ENCODE measurements at places on chromosomes 4 and X. TPM values are rescaled to one million over a fixed set of nuclear protein-coding genes. Genes with fewer than 3 reads are reported as not detected.

DNA sequence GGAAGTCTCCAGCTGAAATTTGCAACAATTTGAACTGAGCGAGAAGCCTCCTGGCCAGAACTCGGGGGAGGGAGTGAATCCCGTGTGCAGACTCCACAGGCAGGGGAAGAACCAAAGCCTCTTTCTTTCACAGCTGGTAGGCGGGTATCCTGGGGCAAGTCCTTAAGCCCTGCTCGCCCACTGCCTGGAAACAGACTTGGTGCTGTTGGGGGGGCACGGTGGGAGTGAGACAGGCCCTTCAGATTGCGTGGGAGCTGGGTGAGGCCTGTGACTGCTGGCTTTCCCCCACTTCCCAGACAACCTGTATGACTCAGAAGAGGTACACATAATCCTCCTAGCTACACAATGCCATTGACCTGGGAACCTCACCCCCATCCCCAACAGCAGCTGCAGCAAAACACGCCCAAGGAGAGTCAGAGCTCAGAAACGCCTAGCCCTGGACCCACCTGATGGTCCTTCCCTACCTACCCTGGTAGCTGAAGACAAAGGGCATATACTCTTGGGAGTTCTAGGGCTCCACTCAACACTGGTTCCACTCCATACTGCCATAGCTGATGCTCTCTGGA, 22.4 kb upstream of the RLIM start:
- DNase-seq, result no peak
- H3K27ac ChIP-seq, result no peak overlapping the region
- H3K4me1 ChIP-seq, result no peaks in the 10 kb centered on the region
- no peaks in the 10 kb centered on the region for H3K36me3 ChIP-seq
- H3K27me3 ChIP-seq, result no peaks in the 10 kb centered on the region

DNA sequence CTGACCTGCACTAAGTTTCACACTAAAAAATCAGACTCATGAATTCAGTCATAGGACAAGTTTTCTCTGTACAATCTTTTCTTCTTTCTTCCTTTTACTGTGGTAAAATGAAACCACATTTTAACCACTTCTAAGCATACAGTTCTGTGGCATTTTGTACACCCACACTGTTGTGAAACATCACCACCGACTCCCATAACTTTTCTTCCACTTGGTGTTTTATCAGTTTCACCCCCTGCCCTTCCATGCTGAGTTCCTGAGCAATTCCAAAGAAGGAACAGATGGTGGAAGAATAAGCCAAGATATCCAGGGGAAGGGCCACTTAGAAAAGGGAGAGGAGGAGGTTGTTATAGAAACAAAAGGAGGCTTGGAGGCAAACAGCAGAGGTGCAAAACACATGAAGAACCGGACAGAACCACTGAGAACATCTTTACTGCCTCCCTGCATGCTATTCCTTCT, 22.6 kb downstream of the SLC25A4 start:
- peaks cover 5% of the 10 kb centered on the region for H3K36me3 ChIP-seq
- no peak overlapping the region for H3K27ac ChIP-seq
- DNase-seq, result no peak

DNA sequence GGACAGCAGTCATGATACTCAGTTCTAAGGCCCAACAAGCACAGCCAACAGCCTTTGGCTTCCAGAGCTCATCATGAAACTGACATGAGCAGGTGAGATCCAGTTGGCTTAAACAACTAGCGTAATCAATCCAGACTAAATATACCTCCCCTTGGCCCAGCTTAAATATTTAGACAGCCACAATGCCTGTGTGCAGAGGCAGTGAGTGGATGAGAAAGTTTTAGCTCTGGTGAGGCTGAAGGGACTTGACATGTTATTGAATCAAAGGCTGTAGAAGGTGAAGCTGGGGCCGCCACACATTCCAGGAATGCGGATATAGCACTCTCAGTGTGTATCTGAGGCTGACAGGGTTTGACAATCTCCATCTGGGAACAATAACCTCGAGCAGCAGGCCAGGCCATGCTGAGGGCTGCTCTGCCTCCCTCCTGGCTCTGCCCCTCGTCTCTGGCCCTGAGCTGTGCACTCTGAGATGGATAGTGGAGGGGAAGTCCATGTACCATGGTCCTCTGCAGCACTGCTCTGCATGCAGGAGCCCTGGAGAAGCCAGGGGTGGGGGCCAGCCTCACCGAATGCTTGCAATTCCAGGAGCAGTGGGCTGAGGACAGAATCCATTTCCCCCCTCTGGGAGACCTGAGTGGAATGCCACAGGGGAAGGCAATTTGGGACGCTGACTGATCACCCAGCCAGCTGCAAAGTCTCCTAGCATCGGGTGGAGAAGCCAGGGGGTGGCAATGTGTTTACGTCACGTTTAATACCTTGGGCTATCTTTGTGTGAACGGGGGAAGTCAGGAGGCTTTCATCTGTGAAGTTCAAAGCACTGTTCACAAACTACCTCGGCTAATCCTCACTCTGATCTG, 37.3 kb upstream of the RASL11B start:
- no peaks in the 10 kb centered on the region for H3K36me3 ChIP-seq
- H3K27me3 ChIP-seq, result no peaks in the 10 kb centered on the region
- H3K4me3 ChIP-seq, result no peak overlapping the region
- H3K27ac ChIP-seq, result no peak overlapping the region
- DNase-seq, result peak; percentile 39

DNA sequence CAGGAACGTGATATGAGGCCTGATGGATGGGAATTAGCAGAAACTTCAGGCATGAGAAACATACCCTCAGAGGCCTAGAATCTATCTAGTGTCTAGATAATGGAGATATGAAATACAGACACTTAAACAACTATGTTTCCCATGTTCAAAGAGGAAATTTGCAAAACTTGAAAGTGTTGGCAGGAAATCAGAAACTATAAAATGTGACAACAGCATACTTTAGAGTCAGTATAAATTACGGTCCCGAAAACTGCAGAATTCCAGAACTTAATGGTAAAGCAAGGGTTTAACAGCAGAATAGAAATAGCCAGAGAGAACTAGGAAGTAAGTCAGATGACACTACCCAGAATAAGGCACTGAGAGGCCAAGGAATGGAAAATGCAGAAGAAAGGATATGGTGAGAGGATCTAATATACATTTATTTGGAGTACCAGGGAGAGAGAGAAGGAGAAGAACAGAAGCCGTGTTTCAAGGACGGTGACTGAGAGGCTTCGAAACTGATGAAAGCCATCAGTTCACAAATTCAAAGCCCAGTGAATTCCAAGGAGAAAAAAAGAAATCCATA, 7.4 kb downstream of the HTT-AS start:
- no peak overlapping the region for H3K27ac ChIP-seq
- no peak overlapping the region for H3K4me3 ChIP-seq
- H3K36me3 ChIP-seq, result no peaks in the 10 kb centered on the region
- DNase-seq, result no peak
- no peaks in the 10 kb centered on the region for H3K4me1 ChIP-seq

DNA sequence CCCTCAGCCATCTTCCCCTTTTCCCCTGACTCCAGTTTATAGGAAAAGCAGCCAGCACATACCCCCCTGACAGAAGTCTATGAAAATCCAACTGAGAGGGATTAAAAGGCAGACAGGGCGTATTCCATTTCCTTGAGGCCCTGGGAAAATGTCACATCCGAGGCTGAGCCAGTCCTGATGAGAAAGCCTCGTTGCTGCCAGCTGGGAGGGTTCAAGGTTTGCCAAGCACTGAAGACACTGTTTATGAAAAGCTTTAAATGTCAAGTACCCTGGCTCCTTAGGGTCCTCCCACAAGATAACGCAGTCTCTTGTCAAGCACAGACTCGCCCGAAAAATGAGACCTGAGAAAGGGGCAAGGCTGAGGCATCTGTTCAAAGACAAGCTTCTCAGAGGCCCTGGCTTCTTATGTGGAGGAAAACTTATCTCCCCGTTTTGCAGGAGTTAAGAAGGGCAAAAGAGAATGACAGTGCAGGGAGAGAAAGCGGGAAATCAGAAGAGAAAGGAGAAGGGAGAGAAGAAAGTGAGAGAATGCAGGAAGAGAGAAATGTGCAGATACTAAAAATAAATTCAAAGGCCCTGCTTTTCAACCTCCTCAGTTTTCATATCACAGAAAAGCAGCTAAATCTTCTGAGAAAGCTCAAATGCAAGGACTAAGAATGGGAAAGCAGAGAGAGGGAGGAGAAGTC, 44.7 kb downstream of the SCD5 start:
- peaks cover 36% of the 10 kb centered on the region for H3K4me1 ChIP-seq
- no peak overlapping the region for H3K4me3 ChIP-seq
- no peaks in the 10 kb centered on the region for H3K36me3 ChIP-seq
- peak; percentile 37 for DNase-seq

The CXCL10 gene
- total RNA-seq, result not detected

The UCP1 gene
- not detected for total RNA-seq

The GIMD1 gene
- not detected for total RNA-seq

The PABPC5 gene
- 2.6 TPM for total RNA-seq
